ENCODE measurements at places on chromosomes 3 and 15. TPM values are rescaled to one million over a fixed set of nuclear protein-coding genes. Genes with fewer than 3 reads are reported as not detected.

PYGO1 gene
- 1.3 TPM for total RNA-seq

DNA sequence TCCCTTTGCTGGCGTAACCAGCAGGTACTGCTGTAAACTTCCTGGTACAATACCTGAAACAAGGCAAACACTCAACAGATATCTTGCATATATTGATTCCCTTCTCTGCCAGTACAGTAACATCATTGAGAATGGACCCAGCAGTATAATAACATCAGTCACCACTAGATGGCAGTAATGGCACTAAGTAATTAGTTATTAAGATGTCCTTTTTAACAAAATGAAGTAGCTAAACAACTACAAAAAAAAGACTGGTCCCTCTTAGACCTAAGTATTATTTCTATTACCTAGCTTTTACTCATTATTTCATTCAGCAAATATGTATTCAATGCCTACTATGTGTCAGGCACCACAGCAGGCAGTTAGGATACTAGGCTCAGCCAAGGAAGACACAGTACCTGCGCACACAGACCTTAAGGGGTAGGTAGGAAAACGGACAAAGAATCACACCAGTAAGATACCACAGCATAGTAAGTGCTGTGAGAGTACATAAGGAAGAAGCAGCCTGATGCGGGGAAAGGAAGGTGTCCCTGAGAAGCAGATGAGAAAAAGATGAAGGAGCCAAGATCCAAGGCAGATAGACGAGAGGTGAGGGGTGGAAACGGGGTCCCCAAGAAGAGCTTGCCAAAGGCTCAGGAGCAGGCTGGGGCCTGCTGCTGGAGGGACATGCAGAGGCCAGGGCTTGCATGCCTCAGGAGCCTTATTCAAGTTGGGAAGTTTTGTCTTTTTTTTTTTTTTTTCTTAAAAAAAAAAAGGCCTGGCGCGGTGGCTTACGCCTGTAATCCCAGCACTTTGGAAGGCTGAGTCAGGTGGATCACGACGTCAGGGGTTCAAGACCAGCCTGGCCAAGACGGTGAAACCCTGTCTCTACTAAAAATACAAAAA lies 102.7 kb upstream of the CHD2 start:
- peak; percentile 85 for DNase-seq

- no peak for DNase-seq
Observed at GRCh38 chr3:37605572-37606153, 256.0 kb upstream of the CTDSPL start.

DNA sequence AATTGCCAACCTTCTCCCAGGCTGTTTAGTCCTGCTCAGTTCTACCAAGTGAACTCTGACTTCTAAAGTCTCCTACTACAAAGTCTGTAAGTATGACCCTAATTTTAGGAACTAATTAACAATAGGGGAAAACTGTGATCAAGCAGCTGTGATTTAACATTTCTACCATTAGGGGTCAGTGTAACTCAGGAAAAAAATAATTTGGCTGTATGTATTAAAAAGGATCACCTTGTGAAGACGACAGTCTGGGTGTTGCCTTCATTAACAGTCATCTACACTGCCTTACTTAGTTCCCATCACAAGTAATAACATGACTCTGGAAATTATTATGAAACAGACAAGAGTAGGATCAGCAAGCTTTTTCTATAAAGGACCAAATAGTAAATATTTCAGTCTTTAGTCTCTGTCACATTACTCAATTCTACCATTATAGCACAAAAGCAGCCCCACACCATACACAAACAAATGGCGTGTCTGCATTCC lies 4.2 kb upstream of the NPHP3 start:
- DNase-seq, result peak; percentile 81

DNA sequence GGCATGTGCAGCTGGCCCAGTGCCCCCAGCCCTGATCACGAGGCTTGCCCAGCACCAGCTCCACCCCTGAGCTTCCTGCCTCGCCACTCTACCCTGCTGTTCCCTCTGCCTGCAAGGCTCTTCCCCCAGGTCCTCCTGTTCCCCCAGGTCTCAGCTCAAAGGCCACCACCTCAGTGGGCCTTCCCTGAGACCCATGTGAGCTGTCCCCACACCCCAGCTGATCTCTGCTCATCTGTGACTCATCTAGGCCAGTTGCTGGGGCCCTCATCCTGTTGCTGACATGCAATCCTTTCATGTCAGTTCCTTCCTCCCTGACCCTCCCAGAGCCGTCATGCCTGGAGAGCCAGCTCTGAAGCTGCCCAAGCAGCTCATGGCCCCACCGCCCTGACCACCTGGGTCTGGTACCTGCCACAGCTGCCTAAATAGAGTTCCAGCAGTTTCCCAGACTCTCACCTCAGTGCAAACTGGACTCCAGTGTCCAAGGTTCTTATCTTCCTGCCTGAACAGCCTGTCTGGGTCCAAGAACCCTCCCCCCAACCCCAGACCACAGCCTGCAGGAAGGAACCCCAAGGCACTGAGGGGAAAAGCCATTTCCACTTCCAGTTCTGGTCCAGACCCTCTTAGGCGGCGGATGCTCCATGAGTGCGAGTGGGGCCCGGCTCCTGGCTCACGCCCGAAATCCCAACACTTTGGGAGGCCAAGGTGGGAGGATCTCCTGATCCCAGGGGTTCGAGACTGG lies 116.6 kb upstream of the IQSEC1 start:
- DNase-seq, result peak; percentile 39

DNA sequence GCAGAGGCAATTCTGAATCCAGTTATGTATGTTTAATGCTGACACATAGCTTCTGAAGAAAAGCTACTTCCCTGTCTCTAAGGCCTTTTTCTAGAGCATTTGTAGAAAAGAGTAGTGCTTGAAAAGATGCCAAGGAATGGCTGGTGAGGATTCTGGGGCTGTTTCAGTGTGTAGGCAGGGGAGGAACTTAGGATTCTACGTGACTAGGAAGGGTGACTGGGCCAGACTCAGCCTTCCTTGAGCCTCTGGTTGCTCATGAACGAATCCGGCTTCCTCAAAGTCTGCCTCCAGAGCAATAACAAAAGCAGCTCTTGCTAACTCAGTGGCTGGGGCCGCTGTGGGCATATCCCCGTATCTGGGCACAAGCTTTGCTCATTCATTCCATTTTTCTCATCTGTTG lies 104.8 kb upstream of the WNT5A start:
- DNase-seq, result peak; percentile 10

DNA sequence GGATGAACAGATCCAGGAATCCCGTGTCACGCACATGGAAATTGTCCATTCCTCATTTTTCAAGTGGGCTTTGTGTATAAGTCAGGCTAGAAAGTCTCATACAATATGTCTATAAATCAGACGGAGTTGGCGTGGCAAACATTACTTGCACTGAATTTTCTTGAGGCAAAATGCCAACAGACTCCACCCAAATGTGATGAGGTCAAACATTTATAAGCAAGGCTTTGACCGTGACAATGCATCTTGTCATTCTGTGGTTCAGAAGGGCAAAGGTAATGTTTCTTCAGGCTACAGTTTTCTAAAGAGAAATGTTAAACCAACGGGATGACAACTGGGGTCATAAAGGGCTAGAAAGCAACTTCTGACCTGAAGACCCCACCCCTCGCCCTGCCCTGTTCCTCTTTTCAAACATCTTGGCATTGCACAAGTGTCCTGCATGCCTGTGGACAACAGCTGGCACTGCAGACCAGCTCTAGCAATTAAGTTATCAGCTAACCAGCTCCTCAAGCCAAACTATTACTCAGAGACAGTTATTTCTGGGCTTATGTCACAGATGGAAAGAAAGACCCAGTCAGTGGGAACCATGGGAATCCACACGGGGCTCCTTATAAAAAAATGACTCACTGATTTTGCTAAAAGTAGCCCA lies 36.5 kb upstream of the SPTBN5 start:
- DNase-seq, result peak; percentile 79

Data from bronchial epithelial cell (primary cell).